NCI-H187 (cell line): ENCODE measurements at places on chromosomes 12 and 14.

GRCh38 chr12:116426391-116427136 lies 132.6 kb upstream of the MAP1LC3B2 start:
- DNase-seq, result no peak

GRCh38 chr12:28144059-28144458 lies 46.2 kb upstream of the CCDC91 start:
- DNase-seq, result no peak

DNA sequence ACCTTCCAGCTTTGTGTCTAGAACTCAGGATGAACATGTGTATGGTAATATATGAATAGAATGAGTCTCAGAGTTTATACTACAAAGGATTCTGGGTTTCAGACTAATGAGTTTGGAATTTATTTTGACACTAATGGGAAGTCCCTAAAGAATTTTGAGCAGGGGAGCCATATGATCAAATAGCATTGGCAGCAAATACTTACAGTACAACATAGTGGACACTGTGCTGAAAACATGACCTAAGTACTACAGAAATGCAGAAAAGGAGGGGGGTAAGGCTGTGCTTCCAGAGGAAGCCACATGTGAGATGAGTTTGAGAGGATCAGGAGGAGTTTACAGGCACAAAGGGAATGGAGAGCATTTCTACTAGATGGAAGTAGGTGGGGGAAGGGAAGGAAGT lies 225.8 kb downstream of the C12orf42 start:
- no peak for DNase-seq

- DNase-seq, result no peak
Observed at GRCh38 chr12:113823016-113823415, 143.1 kb downstream of the RBM19 start.

DNA sequence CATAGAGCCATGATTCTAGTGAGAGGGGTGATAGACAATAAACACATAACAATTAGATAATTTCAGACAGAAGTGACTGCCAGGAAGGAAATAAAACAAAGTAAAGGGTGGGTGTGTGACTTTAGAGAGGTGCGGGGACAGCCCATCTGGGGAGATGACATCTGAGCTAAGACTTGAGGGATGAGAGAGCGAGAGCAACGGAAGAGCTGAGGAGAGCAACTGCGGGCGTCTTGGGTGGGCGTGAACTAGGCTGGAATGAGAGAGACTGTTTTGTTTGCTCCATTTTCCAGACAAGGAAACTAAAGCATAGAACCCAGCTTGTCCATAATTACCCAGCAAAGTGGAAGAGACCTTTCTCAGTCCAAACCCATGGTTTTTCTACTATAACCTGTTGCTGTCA lies 25.3 kb downstream of the NRXN3 start:
- no peak for DNase-seq
